ENCODE measurements at places on chromosomes 1 and 21. TPM values are rescaled to one million over a fixed set of nuclear protein-coding genes. Genes with fewer than 3 reads are reported as not detected.
A peak's percentile ranks its signal among the peaks of the same experiment; 100 is the strongest.

DNA sequence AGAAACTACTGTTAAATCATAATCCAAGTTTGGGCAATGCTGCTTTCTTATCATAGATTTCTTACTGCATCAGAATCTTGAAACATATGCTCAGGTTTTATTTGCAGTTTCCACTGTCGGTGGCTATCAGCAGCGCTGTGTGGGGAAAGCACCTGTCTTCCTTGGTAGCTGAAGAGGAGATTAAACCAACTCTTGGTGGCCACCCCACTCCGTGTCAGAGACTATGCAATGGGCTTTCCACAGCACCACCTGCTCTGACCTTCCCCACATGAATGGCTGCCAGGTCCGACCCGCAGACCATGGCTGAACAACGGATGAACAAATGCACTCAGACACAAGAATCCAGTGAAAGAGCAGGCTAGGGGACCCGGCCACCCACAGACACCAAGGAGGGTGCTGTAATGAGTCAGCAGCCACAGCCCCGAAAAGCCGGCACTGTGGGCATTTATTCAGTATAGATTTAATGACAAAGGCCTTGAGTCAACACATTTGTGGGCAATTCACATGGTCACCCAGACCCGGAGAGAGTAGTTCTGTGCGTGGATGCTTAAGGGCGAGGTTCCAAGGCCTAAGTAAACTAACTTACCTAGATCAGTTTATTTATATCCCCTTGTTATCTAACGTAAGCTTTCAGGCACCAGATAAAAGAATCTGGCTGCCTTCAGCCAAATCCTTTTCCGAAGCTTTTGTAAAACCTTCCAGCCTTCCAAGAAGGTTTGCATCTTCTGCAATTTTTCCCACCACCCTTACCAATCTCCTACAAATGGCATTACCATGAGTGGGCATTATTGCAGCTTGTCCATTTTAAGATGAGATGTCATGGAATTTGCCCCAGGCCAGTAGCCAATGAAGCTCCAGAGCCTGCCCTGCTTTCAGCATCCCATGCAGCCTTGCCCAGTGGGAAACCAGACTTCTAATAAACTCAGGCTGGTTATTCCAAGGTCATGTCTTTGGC, 82.7 kb downstream of the HLCS start:
- no peak for DNase-seq

- no peak for DNase-seq
Measured at GRCh38 chr1:21724098-21724497, 54.9 kb upstream of the RAP1GAP start.

DNA sequence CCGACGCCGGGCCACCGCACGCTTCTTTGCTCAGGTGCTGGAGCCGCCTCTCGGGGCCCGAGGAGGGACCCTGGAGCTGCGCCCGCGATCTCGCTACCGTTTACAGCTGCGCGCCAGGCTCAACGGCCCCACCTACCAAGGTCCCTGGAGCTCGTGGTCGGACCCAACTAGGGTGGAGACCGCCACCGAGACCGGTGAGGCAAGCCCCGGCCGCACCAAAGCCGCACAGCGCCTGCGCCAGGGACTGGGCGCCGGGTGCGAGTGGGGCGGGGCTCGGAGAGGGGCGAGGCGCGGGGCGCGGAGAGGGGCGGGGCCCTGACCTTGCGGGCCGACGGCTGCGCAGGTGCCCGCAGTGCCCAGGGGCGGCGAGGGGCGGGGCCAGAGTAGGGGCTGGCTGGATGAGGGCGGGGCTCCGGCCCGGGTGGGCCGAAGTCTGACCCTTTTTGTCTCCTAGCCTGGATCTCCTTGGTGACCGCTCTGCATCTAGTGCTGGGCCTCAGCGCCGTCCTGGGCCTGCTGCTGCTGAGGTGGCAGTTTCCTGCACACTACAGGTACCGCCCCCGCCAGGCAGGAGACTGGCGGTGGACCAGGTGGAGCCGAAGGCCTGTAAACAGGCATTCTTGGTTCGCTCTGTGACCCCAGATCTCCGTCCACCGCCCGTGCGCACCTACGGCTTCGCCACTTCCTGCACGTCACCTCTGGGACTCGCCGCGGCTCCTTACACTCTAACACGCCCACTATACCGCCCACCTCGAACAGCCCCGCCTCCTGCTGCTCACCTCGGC, 9.8 kb upstream of the CDC20 start:
- peak; percentile 90 for DNase-seq

GRCh38 chr1:206967096-206967849, 3.0 kb downstream of the FCAMR start:
- DNase-seq: no peak

DNA sequence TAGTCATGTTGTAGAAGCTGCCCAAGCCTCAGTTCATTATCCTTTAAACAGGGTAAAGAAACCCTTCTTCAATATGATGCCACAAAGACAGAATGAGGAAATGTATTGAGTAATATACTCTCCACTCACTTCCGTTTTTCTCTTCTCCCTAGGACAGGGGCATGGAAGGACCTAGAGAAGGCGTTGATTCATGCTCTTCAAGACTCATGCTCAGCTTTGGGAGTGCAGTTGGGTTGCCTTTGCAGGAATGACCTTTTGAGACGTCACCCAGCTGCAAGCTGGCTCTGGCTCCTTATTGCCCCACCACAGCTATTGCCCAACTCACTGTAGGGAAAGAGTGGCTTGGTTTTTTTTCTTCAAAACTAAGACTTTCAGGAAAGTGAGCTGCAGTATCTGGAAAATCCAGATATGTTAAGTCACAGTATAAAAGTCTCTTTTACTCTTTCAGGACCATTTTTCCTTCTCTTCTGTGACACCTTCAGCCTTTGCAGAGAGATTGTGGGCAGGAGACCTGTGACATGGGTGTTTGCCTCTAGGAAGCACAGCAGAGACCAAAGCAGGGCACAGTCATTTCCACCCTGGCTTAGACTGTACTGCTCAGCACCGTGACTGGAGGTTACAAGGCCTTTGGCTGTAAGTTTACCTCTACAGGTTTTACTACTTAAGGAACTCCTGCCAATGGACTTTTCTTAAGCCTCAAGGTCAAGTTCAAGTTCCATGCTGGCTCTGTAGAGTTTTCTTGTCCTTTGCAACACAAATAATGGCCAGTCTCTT, 39.5 kb downstream of the XCL2 start:
- no peak for DNase-seq

- DNase-seq: peak; percentile 44
Measured at GRCh38 chr1:155184351-155184811, 10.7 kb downstream of the TRIM46 start.

- DNase-seq: no peak
Measured at GRCh38 chr1:48730164-48730910, 46.4 kb downstream of the BEND5 start.

The TSPEAR gene
- not detected for total RNA-seq

The MYCBP gene
- 13.6 TPM for total RNA-seq

The NUCKS1 gene
- total RNA-seq: 158 TPM

The FAM78B gene
- total RNA-seq: 1.6 TPM

The NMNAT2 gene
- total RNA-seq: 2.8 TPM

The MORC3 gene
- 45.2 TPM for total RNA-seq

The GLIS1 gene
- total RNA-seq: 0.81 TPM

The SERTAD4 gene
- total RNA-seq: 4.5 TPM
